ENCODE measurements at places on chromosomes 11 and 22. TPM values are rescaled to one million over a fixed set of nuclear protein-coding genes. Genes with fewer than 3 reads are reported as not detected.
A peak's percentile ranks its signal among the peaks of the same experiment; 100 is the strongest.

GRCh38 chr11:77026743-77027142, 7.5 kb upstream of the B3GNT6 start:
- DNase-seq = no peak

DNA sequence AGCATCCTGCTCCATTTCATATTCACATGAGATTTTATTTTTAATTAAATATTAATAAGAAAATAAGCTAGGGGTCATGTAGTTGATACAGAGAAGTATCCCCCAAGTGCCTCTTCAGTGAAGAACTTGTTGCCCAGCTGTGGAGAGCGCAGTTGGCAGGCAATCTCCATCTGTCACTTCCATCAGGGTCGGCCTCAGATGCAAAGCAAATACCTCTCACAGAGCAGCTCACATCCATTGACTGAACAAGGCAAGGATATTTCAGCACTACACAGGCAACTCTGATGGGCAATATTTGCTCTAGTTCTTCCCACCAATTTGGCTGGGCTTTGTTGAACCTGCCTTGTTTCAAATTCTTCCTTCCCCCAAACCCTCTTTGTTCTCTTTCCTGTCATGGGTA, 129.4 kb downstream of the NOX4 start:
- no peak for DNase-seq

GRCh38 chr11:34349882-34350281, 7.9 kb downstream of the ABTB2 start:
- no peak for DNase-seq

DNA sequence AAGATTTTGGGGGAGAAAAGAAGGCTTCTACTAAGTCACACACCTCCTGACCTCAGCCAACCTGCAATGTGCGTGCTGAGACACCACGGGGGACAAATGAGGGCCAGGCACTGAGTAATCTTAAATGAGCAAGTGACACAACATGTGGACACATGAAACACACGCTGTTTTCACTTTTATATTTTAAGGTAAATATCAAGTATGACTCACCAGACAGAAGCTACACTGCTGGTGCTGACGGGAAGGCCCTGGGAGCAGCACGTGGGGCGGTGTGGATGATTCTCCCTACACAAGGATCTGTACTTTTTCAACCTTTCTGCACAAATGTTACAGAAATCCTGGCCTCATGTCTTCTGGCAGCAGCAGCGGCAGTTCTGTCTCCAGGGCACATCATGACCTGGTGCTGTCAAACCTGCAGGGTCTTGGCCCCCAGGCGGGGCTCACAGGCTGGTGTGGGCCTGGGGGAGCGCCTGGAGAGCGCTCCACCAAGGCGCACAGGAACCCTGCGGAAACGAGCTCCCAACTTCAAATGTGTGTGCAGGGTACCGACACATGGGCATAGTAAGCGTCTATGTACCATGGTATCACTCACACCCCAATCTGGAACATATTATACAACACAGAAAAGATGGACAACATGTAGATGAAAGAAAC, 61.7 kb downstream of the DGCR2 start:
- no peak for DNase-seq

DNA sequence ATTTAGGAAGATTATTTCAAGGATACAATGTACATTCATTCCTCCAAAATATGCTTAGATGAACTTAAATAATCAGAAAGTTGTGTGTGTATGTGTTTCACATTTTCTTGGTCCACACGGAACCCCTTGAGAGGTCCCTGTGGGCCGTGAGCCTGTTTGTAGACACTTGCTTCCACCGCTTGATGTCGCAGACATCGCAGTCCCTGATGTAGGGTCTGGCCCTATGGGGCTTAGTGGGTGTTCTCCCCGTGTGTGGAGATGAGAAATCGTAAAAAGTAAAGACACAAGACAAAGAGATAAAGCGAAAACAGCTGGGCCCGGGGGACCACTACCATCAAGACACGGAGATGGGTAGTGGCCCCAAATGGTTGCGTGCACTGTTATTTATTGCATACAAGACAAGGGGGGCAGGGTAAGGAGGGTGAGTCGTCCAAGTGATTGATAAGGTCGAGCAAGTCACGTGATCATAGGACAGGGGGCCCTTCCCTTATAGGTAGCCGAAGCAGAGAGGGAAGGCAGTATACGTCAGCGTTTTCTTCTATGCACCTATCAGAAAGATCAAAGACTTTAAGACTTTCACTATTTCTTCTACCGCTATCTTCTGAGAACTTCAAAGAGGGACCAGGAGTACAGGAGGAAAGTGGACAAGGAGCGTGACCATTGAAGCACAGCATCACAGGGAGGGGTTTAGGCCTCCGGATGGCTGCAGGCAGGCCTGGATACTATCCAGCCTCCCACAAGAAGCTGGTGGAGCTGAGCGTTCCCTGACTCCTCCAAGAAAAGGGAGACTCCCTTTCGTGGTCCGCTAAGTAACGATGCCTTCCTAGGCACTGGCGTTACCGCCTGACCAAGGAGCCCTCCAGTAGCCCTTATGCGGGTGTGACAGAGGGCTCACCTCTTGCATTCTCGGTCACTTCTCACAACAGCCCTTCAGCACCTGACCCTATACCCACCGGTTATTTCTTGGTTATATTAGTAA, 1.2 kb upstream of the APOBEC3C start:
- peak; percentile 5 for DNase-seq

OR52W1 gene
- total RNA-seq = not detected

Data from kidney epithelial cell (primary cell).